NCI-H187 treated with DMSO at 0.1 percent for 48 hours (cell line): ENCODE measurements at places on chromosomes 1 and 21.

DNA sequence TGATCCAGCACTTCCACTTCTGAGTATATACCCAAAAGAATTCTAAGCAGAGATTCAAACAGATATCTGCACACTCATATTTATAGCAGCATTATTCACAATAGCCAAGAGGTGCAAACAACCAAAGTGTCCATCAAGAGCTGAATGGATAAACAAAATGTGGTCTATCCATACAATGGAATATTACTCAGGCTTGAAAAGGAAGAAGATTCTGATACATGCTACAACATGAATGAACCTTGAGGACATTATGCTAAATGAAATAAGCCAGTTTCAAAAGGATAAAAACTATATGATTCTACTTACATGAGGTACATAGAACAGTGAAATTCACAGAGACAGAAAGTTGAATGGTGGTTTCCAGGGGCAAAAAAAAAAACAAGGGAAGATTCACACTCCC lies 88.9 kb downstream of the CCDC185 start:
- DNase-seq = no peak

DNA sequence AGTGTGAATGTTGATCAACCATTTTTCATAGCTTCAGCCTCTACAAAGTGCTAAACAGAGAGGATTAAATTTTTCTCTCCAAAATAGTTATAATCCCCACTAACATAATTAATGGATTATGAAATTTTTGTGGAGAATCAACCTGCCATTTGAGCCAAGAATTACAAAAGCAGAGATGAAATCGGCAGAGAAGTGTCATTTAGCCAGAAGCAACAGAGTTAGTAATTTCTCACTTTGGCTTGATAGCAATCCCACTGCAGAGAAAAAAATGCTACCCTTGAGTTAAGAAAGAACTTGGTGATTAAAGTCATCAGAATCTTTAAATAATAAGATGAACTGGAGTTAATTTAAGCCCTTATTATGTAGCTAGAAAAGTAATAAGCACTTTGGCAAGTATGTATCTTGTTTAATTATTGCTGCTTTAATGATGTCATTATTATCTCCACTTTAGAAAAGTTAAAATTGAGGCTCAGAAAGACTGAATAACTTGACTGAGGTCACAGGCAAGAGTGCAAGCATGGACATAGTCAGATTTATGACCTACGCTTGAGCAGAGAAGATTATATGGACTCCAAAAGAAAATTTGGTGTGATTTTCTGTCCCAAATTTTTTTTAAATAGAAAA lies 37.3 kb downstream of the RGS4 start:
- no peak for DNase-seq

GRCh38 chr1:201916649-201917249 lies 28.1 kb downstream of the SHISA4 start:
- DNase-seq = no peak

DNA sequence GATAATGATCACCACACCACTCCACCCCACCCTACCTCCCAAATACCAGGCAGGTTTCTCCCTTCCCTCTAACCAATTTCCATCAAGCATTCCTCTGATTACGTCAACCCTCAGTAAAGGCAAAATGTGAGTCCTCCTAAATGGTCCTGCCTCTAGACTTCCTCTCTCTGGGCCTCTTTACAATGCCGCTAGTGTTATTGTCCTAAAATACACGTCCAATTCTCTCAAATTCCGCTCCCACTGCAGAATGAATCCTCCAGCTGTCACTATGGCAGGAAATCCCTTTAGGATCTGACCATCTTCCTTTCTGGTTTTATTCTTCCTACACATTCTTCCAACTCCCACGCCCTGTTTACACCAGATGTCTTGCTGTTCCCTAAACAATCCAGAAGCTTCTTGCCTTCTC lies 68.7 kb downstream of the DEGS1 start:
- no peak for DNase-seq

DNA sequence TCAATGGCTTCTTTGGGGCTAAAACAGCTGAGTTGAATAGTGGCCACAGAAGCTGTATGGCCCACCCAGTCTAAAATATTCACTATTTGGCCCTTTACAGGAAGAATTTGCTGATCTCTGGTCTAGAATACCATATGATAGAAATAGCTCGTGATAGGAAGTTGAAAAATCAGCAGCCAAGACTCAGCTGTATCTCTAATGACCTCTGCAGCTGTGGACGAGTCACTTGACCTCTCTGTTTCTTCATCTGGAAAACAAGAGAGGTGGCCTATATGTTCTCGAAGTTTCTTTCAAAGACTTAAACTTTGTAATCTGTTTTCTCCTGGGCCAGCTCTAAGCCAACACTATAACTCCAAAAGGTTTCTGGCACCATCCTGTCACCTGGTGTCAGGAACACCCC lies 129.2 kb downstream of the ZBTB18 start:
- no peak for DNase-seq

- no peak for DNase-seq
Measured at GRCh38 chr1:241533326-241534115, 1.3 kb downstream of the KMO start.
